ENCODE measurements at places on chromosomes 3 and 15.
A peak's percentile ranks its signal among the peaks of the same experiment; 100 is the strongest.

GRCh38 chr3:35338186-35338585 lies 301.1 kb upstream of the ARPP21 start:
- no peak for DNase-seq

GRCh38 chr15:60751985-60752952 lies 273.3 kb upstream of the ICE2 start:
- no peak for DNase-seq

- no peak for DNase-seq
These were observed 36.9 kb downstream of the ZXDC start for GRCh38 chr3:126438746-126439145.

DNA sequence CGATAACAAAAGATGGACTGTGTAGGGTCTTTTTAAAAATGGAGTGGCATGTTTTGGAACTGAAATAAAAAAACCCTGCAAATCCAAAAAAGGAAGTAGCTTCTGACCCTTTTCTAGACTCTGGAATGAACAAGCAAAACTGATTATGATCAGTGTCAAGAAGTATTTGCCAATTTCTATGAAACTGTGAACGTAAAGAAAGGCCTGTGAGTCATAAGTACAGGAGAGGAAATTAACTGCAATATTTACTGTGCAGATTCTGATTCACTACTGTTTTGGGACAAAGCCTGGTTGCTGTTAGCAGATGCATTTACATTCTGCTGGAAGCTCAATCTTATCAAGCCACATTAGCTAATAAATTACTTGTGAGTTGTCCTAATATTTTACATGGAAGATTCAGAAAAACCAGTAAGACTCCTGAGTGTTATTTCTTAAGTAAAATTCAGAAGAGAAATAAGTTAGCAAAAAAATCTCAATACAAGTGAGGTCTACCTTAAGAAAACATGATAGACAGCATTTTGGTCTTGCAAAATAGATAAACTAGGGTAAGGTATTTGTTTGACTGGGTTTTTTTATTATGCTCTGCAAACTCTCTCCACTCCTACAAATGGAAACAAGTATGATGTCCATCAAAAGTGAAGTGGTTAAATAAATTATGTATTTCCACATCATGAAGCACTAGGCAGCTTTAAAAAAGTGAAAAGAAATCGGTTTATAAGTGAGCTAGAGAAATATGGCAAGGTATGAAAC lies 90.2 kb upstream of the LMOD3 start:
- no peak for DNase-seq

DNA sequence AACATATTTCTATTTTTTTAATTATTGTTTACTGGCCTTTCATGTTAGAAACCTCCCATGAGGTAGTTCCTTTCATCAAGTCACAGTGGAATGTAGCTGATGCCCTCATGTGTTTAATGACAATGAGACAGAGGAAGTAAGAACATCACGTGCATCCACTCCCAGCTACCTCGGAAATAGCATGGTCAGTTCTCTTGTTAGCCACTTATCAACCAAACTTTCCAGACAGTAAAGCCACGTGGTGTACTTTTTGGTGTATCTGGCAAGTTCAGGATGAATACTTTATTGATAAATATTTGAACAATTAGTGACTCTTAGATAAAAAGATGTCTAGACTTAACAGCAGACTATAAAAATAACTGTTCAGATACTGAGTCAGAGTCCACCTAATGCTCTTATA lies 781.7 kb downstream of the MECOM start:
- no peak for DNase-seq

GRCh38 chr3:31140470-31140869 lies 246.0 kb upstream of the GADL1 start:
- DNase-seq, result no peak

GRCh38 chr15:78358102-78358870 lies 18.1 kb downstream of the CRABP1 start:
- no peak for DNase-seq

- no peak for DNase-seq
These were observed 120.8 kb downstream of the FEZF2 start for GRCh38 chr3:62252438-62253157.

DNA sequence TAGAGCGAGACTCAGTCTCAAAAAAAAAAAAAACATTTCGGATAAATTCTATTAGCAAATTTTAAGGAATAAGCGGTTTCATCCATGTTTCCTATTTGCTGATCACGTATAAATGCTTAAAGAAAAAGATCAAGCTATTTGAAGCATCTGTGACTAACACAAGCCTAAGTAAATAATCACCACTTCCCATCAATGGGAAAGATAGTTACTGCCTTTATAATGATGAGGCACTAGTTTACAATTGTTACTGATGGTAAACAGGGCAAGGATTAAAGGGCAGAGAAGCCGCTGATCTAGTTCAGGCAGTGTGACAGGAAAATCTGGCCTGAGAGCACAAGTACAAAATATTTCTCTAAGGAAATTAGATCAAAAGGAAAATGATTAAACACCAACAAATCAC lies 13.7 kb downstream of the CLPX start:
- no peak for DNase-seq

GRCh38 chr3:141797819-141798447 lies 34.7 kb downstream of the GRK7 start:
- DNase-seq, result no peak

GRCh38 chr3:146160321-146160963 lies 542 bp downstream of the PLOD2 start:
- no peak for DNase-seq

DNA sequence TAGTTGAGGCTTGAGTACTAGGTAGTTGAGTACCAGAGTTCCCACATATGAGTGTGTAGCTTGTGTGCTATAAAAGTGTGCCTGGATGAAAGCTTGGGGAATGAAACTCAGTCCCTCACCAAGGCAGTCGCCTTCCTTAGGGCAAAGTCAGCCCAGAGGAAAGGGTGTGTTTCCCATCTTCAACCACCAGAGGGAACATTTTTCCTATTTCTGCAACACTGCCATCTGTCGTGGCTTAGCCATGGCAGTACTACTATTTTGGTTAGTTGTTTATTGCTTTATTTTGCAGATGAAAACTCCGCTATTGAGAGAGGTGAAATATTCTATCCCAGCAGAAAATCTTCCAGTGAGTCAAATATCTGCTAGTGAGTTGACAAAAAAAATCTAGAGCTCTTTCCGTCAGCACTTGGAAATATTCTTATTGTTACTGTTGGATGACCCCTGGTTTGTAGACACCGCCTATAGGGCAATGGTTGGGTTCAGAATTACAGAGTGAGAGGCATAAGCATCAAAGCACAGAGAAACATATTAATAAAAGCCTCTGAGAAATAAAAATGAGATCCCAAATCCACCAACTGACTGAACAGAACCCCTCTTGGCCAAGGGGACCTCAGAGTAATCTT lies 239.9 kb downstream of the CPNE4 start:
- DNase-seq, result peak; percentile 35

- no peak for DNase-seq
These were observed 18.2 kb upstream of the AHSG start for GRCh38 chr3:186594591-186595113.

- DNase-seq, result no peak
These were observed 41.6 kb upstream of the CNOT10 start for GRCh38 chr3:32643354-32643753.

DNA sequence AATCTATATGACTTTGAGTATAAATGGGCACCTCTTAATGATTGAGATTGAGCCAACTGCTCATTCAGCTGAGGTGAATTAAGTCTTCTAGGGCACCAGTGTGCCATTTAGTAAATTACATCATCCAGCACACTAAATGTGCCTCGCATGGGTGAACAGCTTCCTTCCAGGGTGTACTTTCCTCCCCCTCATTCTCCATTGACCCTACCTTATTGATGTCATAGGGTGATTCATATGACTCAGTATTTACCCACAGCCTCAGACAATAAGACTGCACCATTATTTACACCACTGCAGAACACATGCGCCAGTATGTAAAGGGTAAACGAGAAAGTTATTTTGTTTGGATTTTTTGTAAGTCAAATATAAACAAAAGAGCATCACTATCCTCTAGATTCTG lies 185.2 kb upstream of the ARL6 start:
- DNase-seq, result no peak

- no peak for DNase-seq
These were observed 11.7 kb downstream of the SHOX2 start for GRCh38 chr3:158094235-158095110.

GRCh38 chr3:56086355-56086754 lies 381.9 kb downstream of the ERC2 start:
- DNase-seq, result no peak

- no peak for DNase-seq
These were observed 137.2 kb upstream of the SUCLG2 start for GRCh38 chr3:67791620-67792019.

DNA sequence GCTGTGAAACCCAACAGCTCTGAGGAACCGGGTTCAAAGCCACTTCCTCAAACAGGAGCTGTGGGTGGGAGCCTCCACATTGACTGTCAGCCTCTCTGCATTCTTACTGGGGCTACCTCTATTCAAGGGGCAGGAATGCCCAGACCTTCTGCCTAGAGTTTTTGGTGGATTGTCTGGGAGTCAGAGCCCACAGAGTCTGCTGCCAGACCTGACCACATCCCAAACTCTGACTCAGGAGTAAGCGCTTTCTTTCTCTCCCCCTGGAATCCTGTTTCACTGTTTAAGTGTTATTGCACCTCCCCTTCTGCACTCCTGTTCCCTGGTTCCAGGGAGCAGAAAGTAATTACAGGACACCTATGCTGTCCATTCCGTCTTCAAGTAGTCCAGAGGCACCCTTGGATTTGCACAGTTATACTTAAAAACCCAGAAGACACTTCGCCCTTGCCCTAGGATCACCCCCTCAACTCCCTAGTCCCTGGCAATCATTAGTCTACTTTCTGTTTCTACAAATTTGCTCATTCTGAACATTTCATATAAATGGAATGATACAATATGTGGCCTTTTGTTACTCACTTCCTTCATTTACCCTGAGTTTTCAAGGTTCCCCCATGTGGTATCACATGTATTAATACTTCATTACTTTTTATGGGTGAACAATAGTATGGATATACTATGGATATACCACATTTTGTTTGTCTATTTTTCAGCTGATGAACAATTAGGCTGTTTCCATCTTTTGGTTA lies 37.9 kb upstream of the TJP1 start:
- DNase-seq, result no peak

DNA sequence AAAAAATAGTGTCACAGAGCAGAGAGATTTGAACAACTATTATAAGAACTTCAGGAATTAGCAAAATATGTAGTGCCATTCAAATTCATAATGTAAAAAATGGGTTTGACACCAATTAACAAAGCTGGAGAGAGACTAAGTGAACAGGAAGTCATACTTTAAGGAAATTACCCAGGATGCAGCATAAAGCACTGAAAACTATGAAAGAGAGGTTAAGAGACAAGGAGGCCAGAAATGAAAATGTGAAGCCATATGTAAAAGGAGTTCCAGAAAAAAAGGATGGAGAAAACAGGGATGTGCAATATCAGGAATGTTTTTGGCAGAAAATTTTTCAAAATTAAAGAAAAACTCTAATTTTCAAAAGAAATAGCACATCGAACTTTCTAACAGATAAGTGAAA lies 57.6 kb downstream of the SLCO2A1 start:
- DNase-seq, result no peak

GRCh38 chr3:69505770-69506407 lies 120.0 kb upstream of the FRMD4B start:
- DNase-seq, result no peak

- DNase-seq, result no peak
These were observed 73.5 kb downstream of the DAPK2 start for GRCh38 chr15:63972801-63973200.

- DNase-seq, result no peak
These were observed 296.2 kb downstream of the NEK10 start for GRCh38 chr3:27072810-27073651.

DNA sequence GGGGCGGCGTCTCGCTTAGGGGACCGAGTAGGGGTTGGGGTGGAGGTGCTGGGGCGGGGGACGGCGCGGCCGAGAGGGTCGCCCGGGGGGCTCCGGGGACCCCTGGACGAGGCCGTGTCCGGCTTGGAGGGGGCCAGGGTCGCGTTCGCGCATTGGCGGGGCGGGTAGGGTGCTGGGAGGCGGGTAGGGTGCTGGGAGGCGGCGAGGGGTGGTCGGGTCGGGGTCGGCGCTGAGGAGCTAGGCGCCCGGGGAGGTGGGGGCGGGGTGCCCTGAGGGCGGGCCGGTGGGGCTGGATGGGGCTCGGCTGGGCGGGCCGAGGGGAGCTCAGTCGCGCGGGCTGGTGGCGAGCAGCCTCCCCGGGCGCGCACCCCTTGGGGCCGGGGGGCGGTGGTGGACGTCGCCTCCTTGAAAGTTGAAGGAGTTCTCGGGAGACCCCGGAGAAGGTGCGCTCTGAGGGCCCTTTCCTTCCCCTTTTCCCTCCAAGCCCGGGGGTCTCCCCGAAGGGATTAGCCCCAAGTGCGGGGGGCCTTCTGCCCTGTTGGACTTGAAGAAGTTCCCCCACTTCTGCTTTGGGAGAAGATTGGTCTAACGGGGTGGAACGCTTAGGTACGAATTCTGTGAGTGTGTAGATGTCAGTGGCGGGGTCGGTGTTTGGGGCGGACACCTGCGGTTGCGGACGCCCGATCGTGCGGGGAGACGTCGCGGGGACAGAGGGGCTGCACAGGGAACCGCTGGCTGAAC lies 543 bp downstream of the MEF2A start:
- DNase-seq, result no peak

DNA sequence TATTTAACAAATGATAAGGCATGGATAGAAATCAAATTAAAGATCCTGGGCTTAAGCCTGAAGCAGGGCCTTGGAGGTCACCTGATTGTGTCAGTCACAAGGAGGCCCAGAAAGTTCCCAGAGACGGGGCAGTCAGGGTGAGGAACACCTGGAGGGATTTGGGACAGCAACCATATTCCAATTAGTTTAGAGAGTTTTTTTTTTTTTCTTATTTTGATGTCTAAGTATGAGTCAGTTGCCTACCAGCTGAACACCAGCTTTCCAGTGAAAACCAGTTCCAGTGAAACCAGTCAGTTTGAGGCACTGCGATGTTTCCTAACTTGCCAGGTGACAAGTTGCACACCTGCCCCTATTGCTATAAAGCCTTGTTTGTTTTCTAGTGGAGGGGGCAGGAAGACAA lies 350.7 kb upstream of the AZI2 start:
- no peak for DNase-seq

DNA sequence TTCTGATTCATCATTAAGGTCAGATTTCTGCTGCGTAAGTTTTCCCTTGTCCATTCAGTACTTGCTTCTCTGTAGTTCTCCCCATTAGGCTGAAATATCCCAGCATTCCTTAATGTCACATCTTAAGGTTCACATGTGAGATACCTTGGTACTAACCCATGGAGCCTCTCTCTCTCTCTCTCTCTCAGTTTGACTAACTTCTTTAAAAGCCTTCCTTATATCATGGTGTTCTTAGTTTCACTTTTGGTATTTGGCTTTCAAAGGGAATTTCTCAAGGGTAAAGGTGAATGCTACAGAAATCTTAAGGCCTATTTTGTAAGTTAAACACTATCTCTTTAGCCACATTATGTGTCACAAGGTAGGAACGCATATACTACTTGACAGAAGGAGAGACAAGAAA lies 427.3 kb upstream of the ZNF717 start:
- DNase-seq, result no peak

GRCh38 chr15:78314181-78314581 lies 14.8 kb upstream of the SKIC8 start:
- peak; percentile 42 for DNase-seq

- no peak for DNase-seq
These were observed 161.8 kb downstream of the CBLB start for GRCh38 chr3:105707009-105707408.

- DNase-seq, result no peak
These were observed 260.3 kb upstream of the MRPL3 start for GRCh38 chr3:131762981-131763564.

GRCh38 chr3:4271834-4272233 lies 31.3 kb upstream of the SETMAR start:
- DNase-seq, result no peak
